ENCODE measurements at places on chromosomes 2 and 18.

GRCh38 chr2:99747842-99748241 is 258.0 kb upstream of the REV1 start:
- no peak for DNase-seq

GRCh38 chr2:55106148-55106547 is 55.9 kb upstream of the RTN4 start:
- no peak for DNase-seq

DNA sequence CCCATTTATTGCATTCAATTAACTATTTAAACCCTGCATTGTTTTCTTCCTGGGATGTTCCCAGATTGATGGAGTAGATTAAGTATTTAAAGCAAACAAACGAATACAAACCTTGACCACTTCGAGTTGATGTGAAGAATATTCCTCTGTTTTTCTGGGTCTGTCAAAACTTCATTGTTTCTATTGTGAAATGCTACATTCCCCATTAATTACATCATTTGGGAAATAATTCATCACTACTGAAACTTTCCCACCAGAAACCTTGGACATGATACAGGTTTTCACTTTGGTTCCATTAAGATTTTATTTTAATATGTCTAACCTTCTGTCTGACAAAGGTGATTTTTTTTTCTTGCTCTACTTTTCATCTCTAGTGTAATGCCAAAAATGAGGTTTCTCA is 365.1 kb upstream of the ETAA1 start:
- DNase-seq: no peak

GRCh38 chr2:100704711-100705110 is 115.2 kb upstream of the NPAS2 start:
- DNase-seq: no peak
